ENCODE measurements at places on chromosomes 12 and 14.

- DNase-seq = no peak
Observed at GRCh38 chr12:121871467-121871866, 12.8 kb upstream of the HPD start.

DNA sequence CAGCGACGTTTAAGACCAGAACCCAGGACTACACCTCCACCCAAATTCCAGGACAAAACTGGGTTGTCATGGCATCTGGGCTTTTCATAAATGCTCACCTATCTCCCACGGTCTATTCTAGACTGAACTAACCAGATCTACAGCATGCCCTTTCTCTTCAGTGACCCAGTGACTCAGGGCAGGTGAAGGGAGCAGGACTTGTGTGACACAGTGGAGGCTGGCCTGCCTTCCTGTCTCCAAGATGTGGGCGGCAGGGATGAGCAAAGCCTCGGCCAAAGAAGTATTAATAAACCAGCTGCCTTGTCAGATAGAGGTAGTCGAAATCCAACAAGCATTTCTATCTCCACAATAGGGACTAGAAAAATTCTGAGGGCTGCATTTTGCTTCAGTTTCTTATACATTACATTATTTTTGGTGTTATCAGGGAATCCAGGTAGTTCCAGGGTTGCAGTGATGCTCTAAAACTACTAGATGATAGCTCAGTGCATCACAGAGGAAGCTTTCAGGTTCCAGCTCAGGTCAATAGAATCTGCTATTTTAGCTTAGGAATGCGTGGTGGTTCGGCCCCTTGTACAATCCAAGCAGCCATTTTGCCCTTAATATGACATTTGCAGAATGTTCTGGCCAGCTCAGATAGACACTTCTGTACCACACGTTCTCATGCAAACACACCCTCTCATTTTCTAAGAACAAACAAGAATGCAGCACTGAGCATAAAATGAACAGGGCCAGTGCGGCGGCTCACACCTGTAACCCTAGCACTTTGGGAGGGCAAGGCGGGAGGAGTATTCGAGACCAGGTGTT, 4.2 kb upstream of the GLRX5 start:
- DNase-seq = no peak

DNA sequence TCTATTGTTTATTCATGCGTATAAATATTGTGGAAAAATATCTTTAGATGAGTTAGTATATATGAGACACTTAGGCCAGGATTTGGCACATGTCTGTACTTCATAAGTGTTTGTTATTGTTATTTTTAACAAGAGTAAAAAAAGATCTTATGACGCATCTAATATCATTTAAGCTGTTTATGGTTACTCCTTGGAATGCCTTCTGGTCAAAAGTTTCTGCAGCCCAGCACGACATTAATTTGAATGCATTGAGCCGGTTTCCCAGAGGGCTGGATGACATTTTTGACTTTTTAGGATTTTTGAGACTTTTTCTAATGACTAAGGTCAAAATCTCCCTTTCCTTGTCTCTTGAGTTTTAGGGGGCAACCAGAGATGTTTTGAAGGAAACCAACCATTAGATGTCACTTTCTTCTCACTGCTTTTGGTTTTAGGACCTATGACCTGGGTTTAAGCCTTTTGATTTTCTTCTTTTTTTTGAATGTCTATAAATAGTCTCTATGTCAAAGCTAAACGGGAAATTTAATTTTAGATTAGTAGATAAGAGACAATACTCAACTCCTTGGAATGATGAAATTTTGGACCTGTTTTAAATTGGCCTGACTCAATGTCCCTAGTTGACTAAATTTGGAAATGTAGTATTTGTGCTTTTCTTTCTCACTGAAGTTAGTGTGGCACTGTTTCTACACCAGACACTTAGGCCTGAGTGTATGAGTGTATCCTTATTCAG, 215.5 kb downstream of the AEBP2 start:
- DNase-seq = no peak

- DNase-seq = no peak
Observed at GRCh38 chr12:2922329-2922728, 31.6 kb downstream of the TULP3 start.

DNA sequence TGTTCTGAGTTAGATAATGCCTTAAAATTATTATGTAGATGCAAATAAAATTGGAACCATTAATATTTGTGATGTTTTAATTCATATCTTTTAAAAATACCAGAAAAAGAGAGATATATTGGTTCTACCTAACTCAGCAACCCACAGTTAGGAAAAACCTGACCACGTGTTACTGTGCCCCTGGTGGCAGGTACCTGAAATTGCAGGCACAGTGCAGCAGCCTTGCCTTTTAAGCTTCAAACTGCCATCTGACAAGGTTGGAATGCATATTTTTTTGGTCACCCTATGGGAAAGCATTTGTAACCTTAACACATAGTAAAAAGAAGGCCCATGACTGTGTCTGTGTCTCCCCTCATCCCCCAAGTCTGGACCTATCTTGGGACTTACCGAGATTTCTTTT, 109.4 kb upstream of the NOS1 start:
- DNase-seq = no peak

DNA sequence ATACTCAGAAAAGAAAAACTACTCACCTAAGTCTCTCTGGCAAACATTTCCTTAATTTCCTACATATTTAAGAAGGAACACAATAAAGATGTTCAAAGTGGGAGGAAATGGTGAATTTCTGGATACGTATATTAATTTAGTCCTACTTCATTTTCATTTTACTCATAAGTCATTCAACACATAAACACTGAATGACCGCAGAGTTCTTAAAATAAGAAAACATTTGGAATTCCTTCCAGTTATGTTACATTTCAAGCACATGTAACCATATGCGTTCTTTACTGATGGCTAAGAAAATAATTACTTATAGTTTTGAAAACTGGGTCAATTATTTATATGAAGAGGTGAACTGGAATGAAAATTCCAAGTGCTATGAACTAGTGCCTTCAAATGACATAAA, 409.3 kb downstream of the BCAT1 start:
- no peak for DNase-seq

GRCh38 chr12:117188961-117189724, 1.1 kb downstream of the FBXO21 start:
- no peak for DNase-seq

DNA sequence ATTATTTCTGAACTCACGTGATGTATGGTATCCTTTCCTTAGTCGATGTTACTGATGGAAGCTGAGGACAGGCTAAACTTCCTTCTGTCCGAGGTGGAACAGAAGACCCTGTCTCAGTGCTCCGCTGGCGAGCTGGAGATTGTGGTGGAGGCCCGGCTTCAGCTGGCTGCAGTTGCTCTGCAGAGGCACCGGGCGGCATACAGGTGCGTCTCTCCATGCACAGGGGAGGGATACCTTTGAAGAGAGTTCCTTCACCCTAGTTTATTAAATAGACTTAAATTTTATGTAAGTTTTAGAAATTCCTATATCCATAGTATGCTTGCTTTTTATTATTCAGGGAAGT, 186.7 kb upstream of the NEDD1 start:
- DNase-seq = peak; percentile 37

DNA sequence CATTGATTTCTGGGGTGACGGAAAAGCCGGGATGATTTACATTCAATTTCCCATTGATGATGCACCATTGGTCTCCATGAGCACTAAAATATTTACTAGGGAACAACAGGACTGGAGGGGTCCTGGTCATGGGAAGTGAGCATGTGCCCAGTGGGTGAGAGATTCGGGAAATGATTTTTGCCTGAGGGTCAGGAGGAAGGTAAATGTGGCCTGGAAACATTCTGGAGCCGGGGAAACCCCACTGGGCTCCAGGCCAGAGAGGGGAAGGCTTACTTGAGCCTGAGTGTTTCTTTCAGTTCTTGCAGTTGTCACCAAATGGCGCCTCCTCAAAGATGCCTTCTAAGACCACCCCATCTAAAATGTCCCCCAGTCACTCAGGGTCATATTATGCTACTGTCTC, 532.3 kb upstream of the TBX3 start:
- DNase-seq = no peak

GRCh38 chr12:5488626-5488955, 56.7 kb downstream of the NTF3 start:
- DNase-seq = no peak

DNA sequence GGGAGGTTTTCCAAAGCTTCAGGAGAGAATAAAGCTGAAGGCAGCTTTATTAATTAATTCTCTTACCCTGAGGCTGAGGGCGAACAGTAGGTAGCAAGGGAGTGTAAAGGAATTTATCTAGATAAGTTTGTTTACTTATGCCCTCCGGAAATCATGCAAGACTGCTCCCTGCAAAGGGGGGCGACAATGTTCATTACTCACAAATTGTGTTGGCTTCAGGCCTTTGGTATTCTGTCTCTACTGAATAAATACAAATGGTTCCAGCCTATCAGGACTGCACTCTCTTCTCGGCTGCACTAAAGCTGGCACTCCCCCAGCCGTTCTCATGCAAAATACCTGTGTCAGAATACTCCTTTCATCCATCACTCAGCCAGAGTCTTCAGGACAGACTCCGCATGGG, 120.8 kb downstream of the PPHLN1 start:
- no peak for DNase-seq

DNA sequence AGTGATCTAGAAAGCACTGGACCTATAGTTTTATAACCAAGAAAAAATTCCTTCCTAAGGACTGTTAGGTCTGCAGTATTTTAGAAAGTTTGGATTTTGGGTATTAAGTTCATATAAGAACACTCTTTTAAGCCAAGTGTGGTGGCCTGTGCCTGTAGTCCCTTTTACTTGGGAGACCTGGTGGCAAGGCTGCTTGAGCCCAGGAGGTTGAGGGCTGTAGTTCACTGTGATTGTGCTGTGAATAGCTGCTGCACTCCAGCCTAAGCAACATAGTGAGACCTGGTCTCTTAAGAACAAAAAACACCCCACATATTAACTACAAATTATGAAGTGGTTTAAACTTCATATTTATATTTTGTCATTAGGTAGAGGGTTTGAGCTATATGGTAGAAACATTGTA, 9.7 kb downstream of the DNM1L start:
- DNase-seq = no peak

DNA sequence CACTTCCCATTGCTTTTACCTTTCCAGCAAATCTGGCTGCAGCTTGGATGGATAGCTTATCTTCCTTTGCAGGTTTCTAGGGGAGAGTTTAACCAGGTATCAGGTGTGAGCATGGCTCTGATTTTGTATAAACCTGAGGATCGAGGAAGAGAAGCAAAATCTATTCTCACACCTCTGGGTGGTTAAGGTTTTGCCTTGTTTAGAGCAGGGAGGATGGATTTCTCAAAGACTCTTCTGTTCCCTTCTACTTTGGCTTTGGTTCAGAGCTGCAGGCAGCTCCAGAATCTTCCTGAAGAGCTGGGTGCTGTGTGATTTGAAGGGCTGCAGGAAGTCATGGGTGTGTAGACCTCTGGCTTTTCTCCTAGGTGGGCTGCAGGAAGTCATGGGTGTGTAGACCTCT, 1.7 kb downstream of the JDP2 start:
- peak; percentile 11 for DNase-seq

GRCh38 chr14:68952531-68953195, 26.4 kb downstream of the ACTN1 start:
- no peak for DNase-seq

DNA sequence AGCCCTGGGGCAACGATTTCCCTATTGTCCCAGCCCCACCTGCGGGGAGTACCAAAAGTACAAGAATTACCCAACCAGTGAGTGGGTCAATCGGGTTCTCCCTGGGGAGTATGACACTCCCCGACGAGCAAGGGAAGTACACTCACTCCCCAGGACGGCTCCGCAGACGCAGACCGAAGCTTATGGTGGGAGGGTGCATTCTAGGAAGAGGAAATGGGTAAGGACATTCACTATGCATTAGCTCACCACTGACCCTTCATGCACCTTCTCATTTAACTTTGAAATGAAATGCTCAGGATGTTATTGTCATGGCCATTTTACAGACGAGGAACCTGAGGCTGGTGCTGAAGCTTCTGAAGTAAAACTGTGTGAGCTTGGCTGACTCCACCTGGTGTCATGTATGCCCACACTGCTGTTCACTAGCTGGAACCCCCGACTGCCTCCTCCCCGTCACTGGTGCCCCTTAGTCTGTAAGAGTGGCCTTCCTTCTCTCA, 45.8 kb upstream of the TMED10 start:
- DNase-seq = no peak

DNA sequence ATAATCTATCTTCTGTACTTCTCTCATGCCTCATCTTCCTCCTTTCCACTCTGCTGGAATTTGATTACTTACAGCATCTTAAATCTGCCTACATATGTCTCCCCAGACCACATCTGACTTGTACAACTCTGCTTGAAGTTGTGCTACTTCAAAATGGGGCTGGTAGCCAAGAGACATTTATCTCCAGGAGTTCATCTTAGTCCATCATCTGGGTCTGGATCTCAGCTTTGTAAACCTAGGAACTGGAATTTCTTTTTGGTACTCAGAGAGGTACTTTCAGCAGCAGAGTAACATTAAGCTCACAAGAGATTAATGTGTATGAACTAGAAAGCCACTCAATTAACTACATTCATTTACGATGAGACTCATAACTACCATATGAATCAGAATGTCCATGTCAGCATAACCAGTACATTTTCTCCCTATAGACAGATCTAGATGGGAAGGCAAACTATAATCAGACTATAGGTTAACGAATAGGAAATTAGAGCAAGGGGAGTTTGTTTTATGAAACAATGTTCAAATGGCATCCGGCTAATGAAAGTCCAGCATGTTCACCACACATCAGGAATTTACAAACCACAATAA, 178.8 kb downstream of the CEP128 start:
- no peak for DNase-seq

DNA sequence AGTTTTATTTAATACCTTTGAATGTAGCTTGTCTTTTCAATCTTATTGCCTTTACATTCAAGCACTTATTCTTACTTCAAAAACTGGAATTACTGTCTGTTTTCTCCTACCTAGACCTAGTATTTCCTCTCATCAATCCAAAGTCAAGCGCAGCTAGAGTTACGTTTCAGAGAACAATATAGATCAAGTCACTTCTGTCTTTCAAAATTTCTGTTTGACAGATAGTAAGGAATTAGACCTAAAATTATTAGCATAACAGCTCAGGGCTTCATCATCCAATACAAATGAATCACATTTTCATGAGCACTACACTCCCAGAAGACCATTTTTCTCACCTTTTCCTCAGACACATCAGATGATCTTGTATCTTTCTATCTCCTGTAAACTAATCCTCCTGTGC, 170.6 kb downstream of the CCDC59 start:
- no peak for DNase-seq

All from NCI-H1417 (cell line).